ENCODE measurements at places on chromosomes 1 and 21.

DNA sequence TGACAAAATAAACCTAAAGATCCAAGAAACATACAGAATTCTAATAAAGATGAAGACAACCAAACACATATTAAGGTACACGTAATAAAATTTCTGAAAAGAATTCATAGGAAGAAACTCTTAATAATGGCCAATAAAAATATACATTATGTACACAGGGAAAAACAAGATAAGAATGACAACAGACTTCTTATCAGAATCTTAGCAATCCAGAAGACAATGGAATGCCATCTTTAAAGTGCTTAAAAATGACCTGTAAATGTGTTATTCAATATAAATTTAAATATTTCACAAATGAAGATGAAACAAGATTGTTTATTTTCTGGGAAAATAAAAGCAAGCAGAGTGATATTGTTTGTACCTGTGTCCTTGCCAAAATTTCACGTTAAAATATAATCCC lies 530.4 kb upstream of the PTBP2 start:
- no peak for DNase-seq

DNA sequence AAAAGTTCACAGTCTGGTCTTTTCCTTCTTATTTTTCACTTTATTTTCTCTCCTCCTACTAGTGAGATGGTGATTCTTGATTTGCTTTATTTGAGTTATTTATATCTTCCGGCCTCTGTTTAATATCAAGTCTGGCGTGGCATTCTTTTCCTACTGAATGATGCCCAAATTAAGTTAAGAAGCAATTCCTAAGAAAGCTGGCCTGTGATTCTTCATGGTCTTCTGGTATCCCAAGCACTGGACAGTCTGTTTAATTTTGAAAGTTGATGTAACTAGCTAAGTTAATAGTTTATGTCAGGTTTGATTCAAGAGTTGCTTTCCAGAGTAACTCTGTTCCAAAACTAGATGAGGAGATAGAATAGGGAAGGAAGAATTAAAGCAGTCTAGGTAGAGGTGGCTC lies 9.2 kb upstream of the ENAH start:
- no peak for DNase-seq

DNA sequence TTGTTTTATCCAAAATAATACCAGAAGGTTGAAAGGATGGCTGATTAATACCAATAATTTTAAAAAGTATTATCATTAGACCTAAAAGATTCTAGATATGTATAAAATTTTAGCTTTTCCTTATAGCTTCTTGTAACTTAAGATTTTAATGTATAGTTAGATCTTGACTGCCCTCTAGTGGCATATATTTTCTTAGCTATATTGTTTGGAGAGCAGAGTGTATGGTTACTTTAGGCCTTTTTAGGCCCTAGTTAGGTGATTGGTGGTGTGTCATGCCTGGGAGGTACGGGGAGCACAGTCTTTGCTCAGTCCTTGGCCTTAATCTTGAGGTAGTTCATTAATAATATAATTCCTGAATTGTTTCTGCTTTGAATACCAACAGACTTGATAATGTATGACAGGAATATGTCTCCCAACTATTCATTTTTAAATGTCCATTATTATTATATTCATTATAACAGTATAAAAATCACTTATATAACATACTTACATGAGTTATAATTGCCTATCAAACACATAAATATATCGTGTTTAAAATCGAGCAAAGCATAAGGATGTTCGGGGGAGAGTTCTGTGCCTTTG lies 328.4 kb downstream of the ZP4 start:
- no peak for DNase-seq

- DNase-seq: no peak
Measured at GRCh38 chr1:83838573-83838972, 160.4 kb downstream of the TTLL7 start.

DNA sequence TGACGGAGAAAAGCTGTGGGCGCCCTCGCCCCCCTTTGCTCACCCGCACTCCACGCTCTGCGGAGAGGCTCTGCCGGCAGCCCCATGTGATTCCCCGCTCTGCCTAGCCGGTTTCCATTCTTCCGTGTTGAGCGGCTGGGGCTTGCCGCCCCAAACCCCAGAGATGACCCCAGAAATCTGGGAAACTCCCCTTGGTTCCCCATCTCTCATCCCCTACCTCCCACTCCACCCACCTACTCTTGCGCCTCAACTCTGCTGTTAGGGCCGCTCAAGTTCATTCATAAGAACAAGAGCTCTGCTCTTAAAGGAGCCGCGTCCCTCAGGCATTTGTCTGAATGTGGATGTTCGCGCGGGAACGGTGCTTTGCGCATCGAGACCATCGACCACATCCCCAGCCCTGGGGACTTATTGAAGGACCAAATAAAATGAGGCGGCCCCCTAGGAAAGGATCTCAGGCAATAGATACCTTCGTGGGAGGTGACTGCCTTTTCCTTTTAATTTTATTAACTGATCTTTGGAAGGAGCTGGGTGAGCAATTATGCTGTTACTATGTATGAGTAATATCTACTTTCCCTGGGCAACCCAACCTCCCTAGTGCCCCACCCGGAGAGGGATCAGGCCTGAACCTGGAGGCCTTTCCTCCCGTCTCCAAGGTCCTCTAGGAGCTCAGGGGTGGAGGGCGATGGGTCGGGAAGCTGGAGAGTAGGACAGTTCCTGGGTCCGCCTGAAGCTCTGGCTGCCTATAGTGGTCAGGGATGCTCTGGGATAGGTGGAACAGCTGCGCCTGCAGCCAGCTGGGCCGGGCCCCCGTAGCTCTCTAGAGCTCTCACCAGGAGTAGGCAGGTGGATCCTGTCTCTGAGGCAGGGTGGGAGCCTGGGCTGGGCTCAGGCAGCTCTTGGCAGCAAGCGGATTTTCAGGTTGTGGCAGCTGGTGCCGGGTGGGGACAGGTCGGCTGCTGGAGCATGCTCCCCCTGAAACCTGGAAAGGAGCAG lies 898 bp downstream of the MFSD2A start:
- peak; percentile 18 for DNase-seq

DNA sequence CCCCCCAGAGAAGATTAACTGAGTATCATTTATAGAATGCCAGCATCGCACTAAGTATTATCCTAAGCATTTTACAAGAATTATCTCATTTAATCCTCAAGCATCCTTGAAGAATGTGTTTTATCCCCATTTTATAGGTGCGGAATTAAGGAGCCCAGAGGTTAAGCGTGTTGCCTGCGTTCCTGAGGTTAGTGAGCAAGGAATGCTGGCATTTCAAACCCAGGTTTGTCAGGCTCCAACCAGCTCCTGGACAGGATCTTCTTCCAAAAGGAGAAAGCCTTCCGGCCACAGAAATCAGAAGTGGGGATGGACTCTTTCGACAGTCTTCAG lies 82.3 kb downstream of the SSBP3 start:
- no peak for DNase-seq

- DNase-seq: no peak
Measured at GRCh38 chr1:26177182-26177684, at the start of gene CNKSR1. CNKSR1 (plus strand) TSS chr1:26177491; CDS start chr1:26177548, 57 bp downstream.

- DNase-seq: no peak
Measured at GRCh38 chr1:31069392-31069791, 3.9 kb upstream of the PUM1 start.

DNA sequence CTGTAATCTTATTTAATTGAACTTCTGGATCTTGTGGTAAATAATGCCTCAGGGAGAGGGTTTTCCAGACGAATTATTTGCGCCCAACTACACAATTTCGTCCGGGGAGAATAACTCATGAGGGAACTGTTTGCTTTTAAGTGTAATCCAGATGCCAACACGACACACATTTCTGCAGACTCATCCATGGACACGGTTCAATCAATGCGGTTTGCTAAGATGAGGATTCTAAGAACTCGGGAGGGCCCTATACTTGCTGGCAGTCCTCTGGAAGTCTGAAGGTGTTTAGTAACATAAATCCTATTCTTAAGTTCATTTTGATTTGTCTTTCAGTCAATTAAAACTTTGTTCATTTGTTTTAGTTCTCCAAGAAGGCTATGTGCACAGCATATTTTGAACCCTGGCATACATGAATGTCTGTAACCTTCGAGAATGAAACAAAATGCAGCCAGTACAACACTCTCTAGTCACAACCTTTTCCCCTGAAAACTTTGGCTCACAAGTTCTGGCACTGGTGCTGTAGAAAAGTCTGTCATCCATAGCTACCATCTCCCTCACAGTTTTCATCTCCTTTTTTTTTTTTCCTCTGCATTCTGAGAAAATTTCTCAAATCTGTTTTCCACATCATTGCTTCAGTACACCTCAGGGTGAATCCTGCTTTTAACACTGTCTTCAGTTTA lies 38.8 kb downstream of the DIPK1A start:
- DNase-seq: no peak

DNA sequence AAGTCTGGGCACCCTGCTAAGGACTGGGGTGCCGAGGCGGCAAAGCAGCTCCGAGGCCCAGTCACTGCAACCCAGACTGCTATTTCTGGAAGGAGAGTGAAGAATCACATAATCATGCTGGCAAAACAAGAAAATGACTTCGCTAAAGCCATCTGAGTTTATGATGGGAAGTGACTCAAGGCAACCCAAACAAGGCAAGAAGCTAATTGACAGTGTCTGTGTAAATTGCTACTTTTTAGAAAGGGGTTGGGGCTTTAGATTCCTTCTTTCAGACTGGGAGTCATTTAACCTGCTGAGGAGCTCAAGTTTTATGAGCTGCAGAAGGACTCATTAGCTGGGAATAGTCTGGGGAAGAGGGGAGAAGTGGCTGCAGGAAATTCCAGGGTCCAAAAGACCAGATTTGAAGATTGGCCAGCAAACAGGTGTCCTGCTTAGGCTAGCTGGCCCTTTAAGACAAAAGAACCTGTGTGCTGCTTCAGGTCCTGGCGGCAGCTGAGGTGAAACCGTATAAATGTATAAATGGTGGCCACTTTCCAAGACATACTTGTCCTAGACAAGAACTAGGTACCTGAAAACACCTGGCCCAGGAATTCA lies 28.1 kb downstream of the TSHB start:
- DNase-seq: no peak

DNA sequence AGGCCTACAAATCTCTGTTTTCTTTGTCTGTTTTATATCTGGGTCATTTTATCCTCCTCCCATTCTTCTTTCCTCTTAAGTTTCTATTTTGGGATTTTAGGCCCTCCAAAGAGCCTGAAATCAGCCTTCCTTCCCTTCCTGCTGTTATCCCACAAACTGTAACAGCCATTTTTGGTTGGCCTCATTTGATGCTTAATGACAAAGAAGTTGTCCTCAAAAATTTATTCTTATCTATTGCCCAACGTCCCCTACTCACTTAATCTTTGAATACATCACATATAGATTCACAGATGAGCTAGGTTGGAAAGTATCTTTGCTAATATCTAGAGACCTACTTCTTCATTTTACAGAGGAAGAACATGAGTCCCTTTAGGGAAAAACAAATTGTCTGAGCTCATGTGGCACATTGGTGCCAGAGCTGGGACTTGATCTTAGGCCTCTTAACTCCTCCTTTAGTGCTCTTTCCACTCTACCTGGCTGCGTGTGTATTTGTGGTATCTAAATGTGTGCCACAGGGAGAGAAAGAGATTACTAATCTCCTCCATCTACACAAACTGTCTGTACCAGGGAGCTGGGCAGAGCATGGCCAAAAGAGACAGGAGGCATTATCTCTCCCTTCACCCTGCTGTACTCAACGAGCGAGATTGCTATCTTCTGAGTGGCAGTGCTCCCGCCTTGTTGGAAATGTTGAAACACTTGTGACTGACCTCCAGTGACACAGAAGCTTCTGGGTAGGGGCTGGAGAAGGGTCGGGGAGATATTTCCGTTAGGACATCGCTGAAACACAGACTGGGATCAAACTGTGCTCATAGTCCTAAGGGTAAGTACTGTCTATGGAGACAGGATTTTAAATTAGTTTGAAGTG lies 30.1 kb downstream of the RHEX start:
- no peak for DNase-seq

- DNase-seq: peak; percentile 12
Measured at GRCh38 chr1:9687120-9687873, 35.8 kb downstream of the PIK3CD start.

- peak; percentile 39 for DNase-seq
Measured at GRCh38 chr1:54861070-54861761, 25.8 kb downstream of the DHCR24 start.

DNA sequence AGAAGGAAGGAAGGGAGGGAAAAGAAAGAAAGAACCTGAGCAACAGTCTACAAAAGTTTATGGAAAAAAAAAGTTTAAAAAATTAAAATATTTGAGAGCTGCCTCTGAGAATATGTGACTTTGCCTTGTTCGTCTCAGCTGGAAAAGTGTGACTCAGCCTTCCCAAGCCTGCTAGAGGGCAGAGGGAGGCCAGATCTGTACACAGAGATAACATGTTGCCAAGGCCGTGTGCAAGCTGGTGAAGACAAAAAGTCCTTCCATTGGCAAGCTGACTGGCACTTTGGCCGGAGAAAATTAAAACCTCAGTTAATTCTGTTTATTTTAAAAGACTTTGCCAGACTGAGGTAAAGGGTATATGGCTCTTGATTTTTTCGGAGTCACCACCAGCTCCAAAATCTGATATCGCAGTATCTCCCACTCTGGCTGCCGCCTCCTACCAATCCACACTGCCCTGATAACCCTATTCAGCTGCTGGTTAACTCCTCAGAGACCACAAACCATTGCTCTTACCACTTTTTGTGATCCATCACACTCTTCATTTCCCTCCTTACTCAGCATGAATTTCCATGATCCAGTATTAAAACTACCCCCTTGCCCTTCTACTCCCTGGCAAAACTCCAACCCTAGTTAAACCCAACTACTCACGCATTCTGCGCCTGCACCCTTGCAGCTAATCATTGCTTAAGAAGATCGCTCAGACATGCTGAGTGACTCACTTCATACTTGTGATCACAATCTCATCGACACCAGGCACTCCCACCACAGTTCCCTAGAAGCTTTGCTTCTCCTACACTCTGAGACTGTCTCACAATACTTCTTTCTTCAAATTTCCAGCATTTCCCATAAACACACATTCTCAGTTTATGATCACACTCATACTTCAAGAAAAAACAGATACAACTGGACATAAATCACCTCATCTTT lies 5.7 kb upstream of the PPP1R15B start:
- peak; percentile 65 for DNase-seq

- DNase-seq: peak; percentile 88
Measured at GRCh38 chr21:42593007-42593814, 60.2 kb upstream of the PDE9A start.

GRCh38 chr1:160307118-160307791 lies 22.3 kb upstream of the PEX19 start:
- DNase-seq: no peak

- peak; percentile 89 for DNase-seq
Measured at GRCh38 chr1:229579059-229579673, 20.7 kb upstream of the ABCB10 start.

All from head of caudate nucleus (tissue), 42 donors.